ENCODE measurements at places on chromosomes 7 and 10. TPM values are rescaled to one million over a fixed set of nuclear protein-coding genes. Genes with fewer than 3 reads are reported as not detected.

DNA sequence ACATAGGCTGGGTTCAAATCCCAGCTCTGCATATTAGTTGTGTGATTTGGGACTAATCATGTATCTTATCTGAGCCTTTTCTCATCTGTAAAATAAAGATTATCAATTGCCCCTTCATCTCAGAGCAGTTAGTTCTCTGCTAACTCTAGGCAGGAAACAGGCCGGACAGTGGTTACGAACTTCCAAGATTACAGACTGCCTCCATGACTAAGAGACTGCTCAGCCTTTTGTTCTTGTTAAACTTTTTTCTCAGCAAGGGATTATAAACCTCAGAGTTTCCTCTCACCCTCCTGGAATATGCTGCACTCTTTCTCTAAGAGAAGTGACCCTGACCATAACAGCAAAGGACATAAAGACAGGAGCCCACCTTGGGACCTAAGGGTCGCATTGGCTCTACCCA is 52.5 kb upstream of the NFKB2 start:
- H3K27me3 ChIP-seq, result no peaks in the 10 kb centered on the region
- peaks cover 18% of the 10 kb centered on the region for H3K36me3 ChIP-seq
- no peak overlapping the region for H3K4me3 ChIP-seq
- H3K4me1 ChIP-seq, result peaks cover 4% of the 10 kb centered on the region
- H3K27ac ChIP-seq, result no peak overlapping the region

The MOGAT3 gene
- not detected for total RNA-seq

The PLEKHA1 gene
- total RNA-seq, result 61.9 TPM

The CDC14C gene
- not detected for total RNA-seq

- H3K27ac ChIP-seq, result no peak overlapping the region
- peaks cover 20% of the 10 kb centered on the region for H3K4me1 ChIP-seq
- H3K4me3 ChIP-seq, result no peak overlapping the region
- no peak for DNase-seq
- H3K27me3 ChIP-seq, result no peaks in the 10 kb centered on the region
Observed at GRCh38 chr7:123673752-123674398, 18.2 kb downstream of the LMOD2 start.

- no peak overlapping the region for H3K27ac ChIP-seq
- H3K27me3 ChIP-seq, result no peaks in the 10 kb centered on the region
- H3K4me3 ChIP-seq, result no peak overlapping the region
- H3K4me1 ChIP-seq, result peaks cover 26% of the 10 kb centered on the region
- no peak for DNase-seq
- no peaks in the 10 kb centered on the region for H3K36me3 ChIP-seq
Observed at GRCh38 chr7:1994931-1995330, 237.8 kb downstream of the MAD1L1 start.

GRCh38 chr7:100119072-100119969 is at the start of the genes CNPY4 and TAF6:
Gene CNPY4, plus strand, starts transcription at chr7:100119634. Its CDS starts 111 bp downstream, at chr7:100119745.
Gene TAF6, minus strand, starts transcription at chr7:100119358. Its CDS starts 5,149 bp downstream, at chr7:100114209.
- H3K4me3 ChIP-seq, result peak within 1 kb of the TSS; percentile 87
- H3K27me3 ChIP-seq, result no peaks in the 10 kb centered on the region
- H3K36me3 ChIP-seq, result peaks cover 32% of the 10 kb centered on the region
- DNase-seq, result peak; percentile 99
